ENCODE measurements at places on chromosomes 11 and 22. TPM values are rescaled to one million over a fixed set of nuclear protein-coding genes. Genes with fewer than 3 reads are reported as not detected.

DNA sequence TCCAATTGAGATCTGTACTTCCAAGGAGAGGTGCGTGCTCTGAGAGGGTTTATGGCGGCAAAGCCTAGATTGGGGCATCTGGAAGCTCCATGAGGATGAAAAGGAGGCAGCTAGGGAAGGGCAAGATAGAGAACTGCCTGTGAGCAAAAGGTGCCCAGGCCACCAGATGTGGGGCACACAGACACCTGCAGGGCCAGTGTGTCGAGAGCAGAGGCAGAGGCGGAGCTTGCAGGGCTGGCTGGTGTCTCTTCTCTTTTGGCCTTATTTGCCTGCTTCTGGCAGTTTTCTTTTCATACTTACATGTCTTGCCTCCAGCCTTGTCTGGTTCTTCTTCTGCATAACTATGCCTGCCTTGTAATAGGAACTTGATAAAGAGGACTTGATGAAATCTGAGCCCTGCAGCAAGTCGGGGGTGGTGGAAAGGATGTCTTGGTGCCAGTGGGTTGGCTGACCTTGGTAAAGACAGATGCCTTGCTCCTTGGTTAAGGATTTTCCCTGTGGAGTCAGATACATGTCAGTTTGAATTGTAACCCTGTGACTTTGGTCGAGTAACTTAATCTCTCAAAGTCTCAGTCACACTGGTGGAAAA, 680.3 kb downstream of the NTM start:
- no peaks in the 10 kb centered on the region for H3K4me1 ChIP-seq
- H3K27ac ChIP-seq: no peak overlapping the region
- no peaks in the 10 kb centered on the region for H3K36me3 ChIP-seq
- no peak for DNase-seq

DNA sequence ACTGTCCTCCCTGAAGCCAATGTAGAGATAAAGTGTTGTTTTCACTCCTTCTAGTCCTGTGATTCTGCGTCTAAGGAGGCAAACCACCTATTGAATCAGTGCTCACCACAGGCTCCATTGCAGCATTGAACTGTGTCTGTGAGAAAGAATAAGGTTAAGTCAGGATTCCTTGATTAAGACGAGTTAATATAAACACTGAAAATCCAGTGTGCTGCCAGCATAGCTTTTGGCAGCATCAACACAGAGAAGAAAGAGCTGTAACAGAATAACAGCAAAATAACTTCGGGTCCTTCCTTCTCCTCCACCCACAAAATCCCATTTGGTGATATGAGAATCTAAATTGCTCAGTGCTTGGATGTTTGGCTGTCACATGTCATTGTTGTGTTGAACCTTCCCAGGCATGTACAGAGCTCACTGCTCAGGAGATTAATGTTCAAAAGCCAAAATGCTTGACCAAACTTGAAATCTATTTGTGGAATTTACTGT, 185.2 kb upstream of the DDI1 start:
- H3K27me3 ChIP-seq: no peaks in the 10 kb centered on the region
- H3K27ac ChIP-seq: no peak overlapping the region
- no peak for DNase-seq

- no peaks in the 10 kb centered on the region for H3K27me3 ChIP-seq
- no peaks in the 10 kb centered on the region for H3K4me1 ChIP-seq
- DNase-seq: no peak
- no peak overlapping the region for H3K4me3 ChIP-seq
- H3K27ac ChIP-seq: no peak overlapping the region
These were observed 223.3 kb upstream of the ISX start for GRCh38 chr22:34842630-34843029.

GRCh38 chr11:64092111-64092760, 56.5 kb downstream of the FLRT1 start:
- peaks cover 12% of the 10 kb centered on the region for H3K4me1 ChIP-seq
- H3K36me3 ChIP-seq: no peaks in the 10 kb centered on the region
- no peaks in the 10 kb centered on the region for H3K27me3 ChIP-seq

- H3K36me3 ChIP-seq: no peaks in the 10 kb centered on the region
- H3K4me1 ChIP-seq: no peaks in the 10 kb centered on the region
- no peak overlapping the region for H3K27ac ChIP-seq
- DNase-seq: no peak
- H3K4me3 ChIP-seq: no peak overlapping the region
These were observed 139.8 kb upstream of the CEP126 start for GRCh38 chr11:101775033-101775432.

DNA sequence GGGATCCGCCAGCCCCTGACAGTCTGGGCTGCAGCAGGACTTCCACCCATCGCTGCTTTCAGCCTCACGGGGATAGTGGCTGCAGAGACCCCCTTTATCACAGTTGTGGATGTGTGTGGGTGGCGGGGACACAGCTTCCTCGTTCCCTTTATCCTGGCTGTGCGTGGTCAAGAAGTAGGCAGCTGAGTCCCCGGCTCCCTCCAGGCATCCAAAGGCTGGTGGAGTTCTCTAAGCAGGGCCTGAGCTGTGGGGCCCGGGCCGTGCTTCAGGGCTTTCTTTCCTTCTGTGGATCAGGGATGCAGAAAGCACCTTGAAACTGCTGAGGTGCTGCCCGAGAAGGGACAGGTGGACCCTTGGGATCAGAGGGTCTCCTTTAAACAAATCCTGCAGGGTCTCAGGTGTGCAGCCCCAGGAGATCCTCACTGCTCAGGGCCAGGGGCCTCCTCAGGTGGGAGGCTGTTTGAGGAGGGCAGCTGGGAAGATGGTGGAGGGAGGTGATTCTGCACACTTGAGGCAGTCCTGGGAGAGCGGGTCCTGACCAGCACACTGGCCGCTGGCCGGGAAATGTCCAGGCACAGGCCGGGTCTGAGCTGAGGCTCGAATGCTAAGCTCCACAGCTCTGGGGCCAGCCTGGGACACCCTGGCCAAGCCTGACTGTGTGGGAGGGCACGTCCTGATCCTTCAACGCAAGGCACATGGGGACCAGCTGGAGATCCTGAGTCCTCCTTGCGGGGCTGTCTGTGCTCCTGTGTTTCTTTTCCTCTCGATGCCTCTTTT, 1024.3 kb downstream of the BRD1 start:
- no peaks in the 10 kb centered on the region for H3K4me1 ChIP-seq
- no peak overlapping the region for H3K4me3 ChIP-seq
- no peak overlapping the region for H3K27ac ChIP-seq

DNA sequence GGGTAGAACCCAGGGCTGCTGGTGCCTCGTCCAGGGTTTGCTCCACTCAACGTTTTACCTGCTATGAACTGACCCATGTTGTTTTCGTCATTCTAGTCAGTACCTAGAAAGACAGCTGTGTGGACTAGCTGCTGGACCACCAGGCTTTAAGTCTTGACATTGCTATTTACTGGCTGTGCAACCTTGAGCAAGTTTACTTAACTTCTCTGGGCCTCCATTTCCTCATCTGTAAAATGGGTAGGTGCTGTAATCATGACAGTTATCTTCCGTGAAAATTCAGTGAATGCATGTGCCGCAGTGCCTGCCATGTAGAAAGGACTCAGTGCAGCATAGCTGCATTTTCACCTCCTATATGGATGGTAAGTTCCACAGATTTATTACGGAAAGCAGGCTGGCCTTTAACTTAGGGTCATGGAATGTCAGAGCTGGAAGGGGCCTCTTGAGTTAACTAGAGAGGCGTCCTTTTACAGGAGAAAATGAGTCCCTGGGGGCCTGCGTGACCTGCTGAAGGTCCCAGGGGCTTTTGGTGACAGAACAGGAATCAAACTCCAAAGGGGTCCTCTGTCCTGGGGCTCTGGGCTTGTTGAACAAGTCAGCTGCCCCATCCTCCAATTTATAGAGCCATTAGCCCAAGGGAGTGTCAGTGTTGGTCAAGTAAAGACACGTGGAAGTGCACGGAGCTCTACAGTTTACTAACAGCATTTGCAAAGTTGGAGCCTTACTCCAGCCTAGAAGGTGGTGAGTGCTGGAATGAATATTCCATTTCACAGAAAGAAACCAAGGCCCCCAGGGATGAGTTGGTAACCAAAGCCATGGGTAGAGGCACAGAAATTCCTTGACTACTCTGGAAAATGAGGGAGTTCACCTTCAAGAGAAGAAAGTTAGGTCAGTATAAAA, 12.0 kb upstream of the MALAT1 start:
- H3K27me3 ChIP-seq: no peaks in the 10 kb centered on the region
- no peaks in the 10 kb centered on the region for H3K36me3 ChIP-seq
- H3K27ac ChIP-seq: peak overlapping the region; percentile 56
- no peak for DNase-seq
- H3K4me1 ChIP-seq: peaks cover 12% of the 10 kb centered on the region

DNA sequence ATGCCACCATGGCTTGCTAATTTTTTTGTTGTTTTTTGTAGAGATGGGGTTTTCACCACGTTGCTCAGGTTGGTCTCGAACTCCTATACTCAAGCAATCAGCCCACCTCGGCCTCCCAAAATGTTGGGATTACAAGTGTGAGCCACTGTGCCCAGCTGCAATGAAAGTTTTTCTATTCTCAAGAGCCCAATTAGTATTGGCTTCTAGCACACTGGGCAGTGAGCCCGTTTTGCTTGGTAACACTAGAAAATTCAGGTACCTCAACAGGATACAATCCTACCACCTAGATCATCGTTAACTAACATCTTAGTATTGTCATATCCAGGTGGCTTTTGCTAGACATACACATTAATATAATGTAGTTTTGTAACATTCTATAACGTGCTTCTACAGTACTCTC, 19.0 kb downstream of the SEC14L3 start:
- DNase-seq: no peak
- no peak overlapping the region for H3K27ac ChIP-seq
- H3K4me1 ChIP-seq: no peaks in the 10 kb centered on the region
- H3K27me3 ChIP-seq: no peaks in the 10 kb centered on the region

- H3K27me3 ChIP-seq: no peaks in the 10 kb centered on the region
- no peak for DNase-seq
- H3K4me3 ChIP-seq: peak overlapping the region; percentile 57
- H3K27ac ChIP-seq: no peak overlapping the region
- H3K36me3 ChIP-seq: no peaks in the 10 kb centered on the region
These were observed 627 bp downstream of the RNF215 start for GRCh38 chr22:30386608-30386959.

- H3K27me3 ChIP-seq: no peaks in the 10 kb centered on the region
- peak overlapping the region; percentile 67 for H3K27ac ChIP-seq
- no peaks in the 10 kb centered on the region for H3K36me3 ChIP-seq
- DNase-seq: peak; percentile 59
- peaks cover 7% of the 10 kb centered on the region for H3K4me1 ChIP-seq
These were observed 480 bp downstream of the PLEKHA7 start for GRCh38 chr11:17013548-17014320.

GRCh38 chr11:108556019-108556418, 37.5 kb downstream of the EXPH5 start:
- no peak for DNase-seq
- H3K4me1 ChIP-seq: no peaks in the 10 kb centered on the region
- no peak overlapping the region for H3K4me3 ChIP-seq
- H3K27ac ChIP-seq: no peak overlapping the region
- H3K27me3 ChIP-seq: no peaks in the 10 kb centered on the region

GRCh38 chr11:1028291-1028540, 8.3 kb downstream of the MUC6 start:
- H3K27ac ChIP-seq: no peak overlapping the region
- no peak for DNase-seq
- no peaks in the 10 kb centered on the region for H3K4me1 ChIP-seq
- H3K4me3 ChIP-seq: no peak overlapping the region

- H3K27ac ChIP-seq: no peak overlapping the region
- H3K27me3 ChIP-seq: no peaks in the 10 kb centered on the region
- DNase-seq: no peak
These were observed 244.2 kb downstream of the NTM start for GRCh38 chr11:131614631-131615030.

The GNB1L gene
- total RNA-seq: 2.7 TPM

The CDC42EP1 gene
- 117 TPM for total RNA-seq

The GLYATL1 gene
- total RNA-seq: 200 TPM

The DGCR8 gene
- total RNA-seq: 15.6 TPM

The CTTN gene
- 70.1 TPM for total RNA-seq

The LUZP2 gene
- not detected for total RNA-seq

Measured in right lobe of liver (tissue), 6 donors.